ENCODE measurements at places on chromosomes 5 and 9. TPM values are rescaled to one million over a fixed set of nuclear protein-coding genes. Genes with fewer than 3 reads are reported as not detected.

WDR31 gene
- total RNA-seq = 2.0 TPM

EQTN gene
- total RNA-seq = not detected

SHISAL2B gene
- total RNA-seq = not detected

HAPLN1 gene
- not detected for total RNA-seq

PKD2L2 gene
- total RNA-seq = not detected

NOXA1 gene
- 2.9 TPM for total RNA-seq

PDGFRB gene
- total RNA-seq = 173 TPM

MARCHF11 gene
- not detected for total RNA-seq

- no peak for DNase-seq
Measured at GRCh38 chr5:148859703-148860102, 33.3 kb downstream of the ADRB2 start.

- no peak for DNase-seq
Measured at GRCh38 chr9:114861922-114862605, 56.2 kb upstream of the TNFSF15 start.

DNA sequence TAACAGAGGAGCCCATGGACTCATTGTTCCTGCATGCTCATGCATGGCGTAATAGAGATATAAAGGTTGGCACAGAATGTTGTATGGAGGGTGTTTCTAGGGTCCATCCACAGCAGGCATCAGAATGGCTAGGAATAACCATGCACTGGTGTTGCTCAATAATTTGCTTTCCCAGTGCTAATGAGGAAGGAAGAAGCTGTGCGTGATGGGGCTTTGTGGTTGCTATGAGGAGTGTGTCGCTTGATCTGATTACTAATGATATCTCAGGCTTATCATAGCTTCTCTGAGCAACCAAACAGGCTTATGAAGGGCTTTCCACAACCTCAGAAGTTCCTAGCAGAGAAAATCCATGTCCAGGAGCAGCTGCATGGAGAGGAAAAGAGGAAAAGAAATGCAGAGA is 151.3 kb upstream of the TRPC7 start:
- no peak for DNase-seq

DNA sequence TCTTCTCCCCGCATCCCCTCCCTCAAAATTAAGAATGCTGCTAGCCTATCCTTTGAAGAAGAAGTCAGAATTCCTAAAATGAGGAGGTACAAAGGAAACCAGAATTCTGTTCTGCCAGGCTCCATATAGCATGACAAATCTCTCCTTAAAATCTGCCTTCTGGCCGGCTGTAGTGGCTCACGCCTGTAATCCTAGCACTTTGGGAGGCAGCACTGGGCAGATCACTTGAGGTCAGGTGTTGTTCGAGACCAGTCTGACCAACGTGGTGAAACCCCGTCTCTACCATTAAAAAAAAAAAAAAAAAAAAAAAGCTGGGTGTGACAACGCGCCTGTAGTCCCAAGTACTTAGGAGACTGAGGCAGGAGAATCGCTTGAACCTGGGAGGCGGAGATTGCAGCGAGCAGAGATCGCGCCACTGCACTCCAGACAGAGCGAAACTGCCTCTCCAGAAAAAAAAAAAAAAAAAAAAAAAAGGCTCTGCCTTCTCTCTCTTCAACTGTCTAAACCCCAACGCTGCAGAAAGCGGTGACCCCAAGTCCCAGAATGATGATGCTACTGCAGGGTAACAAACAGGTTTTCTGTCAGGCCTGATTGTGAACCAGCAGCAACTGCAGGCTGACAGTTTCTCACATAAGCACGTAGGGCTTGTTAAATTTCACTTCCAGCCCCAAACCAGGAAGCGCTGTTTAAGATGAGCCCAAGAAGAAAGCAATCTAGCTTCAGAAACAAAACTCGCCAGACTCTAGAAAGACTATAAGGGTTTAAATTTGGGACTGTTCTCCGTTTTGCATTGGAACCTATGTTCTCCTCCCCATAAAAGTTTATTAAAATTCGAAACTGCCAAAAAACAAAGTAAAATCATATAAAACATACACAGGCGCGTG is 963 bp upstream of the CAST start:
- no peak for DNase-seq

DNA sequence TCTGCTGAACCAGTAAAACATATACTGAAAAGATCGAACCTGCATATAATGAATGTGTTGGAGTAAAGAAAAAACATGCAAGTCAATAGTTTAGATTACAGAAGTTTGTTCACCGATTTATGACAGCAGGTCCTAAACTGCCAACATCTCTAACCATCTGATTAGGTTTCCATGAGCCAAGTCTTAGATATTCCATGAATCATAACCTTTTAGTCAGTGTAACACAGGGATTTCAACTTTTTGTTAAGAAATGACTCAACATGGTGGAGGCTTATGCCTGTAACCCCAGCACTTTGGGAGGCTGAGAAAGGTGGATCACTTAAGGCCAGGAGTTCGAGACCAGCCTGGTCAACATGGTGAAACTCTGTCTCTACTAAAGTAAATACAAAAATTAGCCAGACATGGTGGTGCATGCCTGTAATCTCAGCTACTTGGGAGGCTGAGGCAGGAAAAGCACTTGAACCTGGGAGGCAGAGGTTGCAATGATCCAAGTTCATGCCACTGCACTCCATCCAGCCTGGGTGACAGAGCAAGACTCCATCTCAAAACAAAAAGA is 38.7 kb downstream of the APC start:
- no peak for DNase-seq

DNA sequence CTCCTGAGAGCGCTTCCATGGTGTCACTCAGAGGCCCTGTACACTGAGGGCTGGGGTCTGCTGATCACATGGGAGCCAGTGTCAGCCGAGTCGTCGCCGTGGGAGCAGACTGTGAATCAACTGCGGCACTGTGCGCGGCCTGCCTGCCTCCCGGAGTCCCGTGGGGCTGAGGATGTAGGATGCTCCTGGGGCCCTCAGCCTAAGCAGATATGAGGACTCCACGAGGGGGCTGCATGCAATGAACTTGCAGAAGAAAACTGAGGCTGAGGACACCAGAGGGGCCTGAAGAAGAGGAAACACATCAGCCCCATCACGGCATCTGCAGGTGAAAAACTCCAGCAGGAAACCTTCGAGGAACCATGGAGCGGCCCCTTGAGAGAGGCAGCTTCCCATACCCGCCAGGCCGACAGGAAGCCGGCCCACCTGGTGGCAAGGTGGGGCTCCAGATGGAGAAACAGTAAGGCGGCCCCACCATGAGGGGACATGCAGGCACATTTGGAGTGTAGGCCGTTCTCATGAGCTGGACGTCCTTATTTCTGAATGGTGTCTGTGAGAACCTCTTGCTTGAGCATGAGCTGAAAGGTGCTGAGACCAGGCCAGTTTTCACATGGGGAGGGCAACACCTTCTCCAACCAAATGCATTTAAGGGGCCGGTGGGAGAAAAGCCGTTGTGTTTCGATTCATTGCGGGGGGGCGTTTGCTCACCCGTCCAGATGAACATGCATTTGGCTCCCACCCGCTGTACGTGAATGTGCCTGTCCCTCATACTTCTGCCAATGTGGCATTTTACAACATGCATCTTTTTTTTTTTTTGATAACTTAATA is 35.2 kb upstream of the ADAMTS2 start:
- no peak for DNase-seq

DNA sequence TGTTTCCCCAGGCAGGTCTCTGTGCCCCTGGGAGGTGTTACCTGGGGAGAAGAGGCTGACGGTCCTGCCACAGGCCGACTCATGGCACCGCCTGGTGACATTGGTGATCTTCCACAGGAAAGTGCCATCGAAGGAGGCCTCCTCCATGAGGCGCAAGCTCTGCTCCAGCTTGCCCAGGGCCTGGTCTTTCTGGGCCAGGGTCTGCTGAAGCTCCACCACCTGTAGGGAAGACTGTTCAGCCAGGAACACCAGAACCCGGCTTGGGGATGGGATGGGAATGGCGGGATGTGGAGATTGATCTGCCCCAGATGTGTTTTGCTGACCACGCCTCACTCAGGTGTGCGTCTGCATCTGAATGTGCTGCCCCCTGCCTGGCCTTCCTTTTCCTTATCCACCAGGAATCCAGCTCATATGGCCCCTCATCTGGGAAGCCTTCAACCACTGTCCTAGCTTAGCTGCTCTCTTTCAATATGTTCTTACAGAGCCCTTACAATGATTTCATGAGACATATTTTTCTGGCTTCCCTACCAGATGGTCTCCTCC is 15.2 kb downstream of the TRAF1 start:
- DNase-seq = no peak

- DNase-seq = no peak
Measured at GRCh38 chr5:138170299-138170698, 8.1 kb downstream of the BRD8 start.

GRCh38 chr5:82613891-82614290 is 335.7 kb upstream of the RPS23 start:
- no peak for DNase-seq

DNA sequence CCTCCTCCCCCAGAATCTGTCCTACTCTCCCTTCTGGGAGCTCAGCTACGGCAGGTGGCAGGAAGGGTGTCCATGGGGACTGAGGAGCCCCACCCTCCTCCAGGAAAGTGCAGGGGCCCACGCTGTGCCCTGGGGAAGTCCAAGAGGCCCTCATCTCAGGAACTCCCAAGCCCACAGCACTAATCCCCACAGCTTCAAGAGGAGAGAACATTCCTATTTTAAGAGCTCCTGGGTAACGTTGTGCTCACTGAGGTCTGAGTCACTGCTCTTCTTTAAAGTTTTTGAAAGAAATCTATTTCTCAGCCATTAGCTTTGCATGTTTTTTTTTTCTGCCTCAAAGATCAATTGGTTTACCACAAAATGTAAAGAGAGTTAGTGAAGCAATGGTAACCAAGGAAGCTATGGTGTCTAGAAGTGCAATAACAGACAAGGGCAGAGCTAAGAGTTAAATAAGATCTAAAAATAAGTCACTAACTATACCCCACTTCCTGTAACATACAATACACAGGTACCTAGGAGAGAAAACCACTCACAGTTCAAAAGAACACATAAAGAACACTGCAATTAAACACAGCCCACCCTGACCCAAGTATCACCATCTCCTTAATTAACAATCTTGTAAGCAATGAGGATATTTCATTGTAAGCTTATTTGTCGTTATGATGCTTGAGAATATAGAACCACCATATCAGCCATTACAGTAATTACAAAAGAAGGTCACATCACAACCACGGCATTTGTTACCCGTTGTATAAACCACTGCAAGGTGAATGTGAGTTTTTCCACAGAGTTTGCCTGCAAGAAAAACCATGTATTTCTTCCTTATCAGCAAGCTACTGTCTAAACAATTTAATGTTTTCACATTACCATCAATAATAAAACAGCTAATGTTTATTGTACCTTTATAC is 382.3 kb upstream of the SLC30A5 start:
- no peak for DNase-seq

- no peak for DNase-seq
Measured at GRCh38 chr5:80804332-80804731, 149.5 kb upstream of the DHFR start.

DNA sequence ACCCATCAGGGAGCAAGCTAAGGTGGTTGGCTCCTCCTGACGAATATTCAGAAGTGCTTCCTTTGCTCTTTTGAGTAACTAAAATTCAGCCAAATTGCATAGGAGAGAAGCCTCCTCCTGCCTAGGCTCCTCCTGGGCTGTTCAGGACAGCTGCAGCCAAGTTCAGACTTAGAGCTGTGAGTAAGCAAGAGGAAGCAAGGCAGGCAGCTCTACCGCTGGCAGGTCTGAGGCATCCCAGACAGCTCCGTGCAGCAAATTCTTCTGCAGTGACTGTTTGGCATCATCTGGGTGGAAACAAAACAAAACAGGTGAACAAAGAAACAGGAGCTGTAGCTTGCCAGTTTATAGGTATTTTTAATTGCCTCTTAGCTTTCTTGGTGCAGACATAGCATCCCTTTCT is 421.0 kb downstream of the GADD45G start:
- DNase-seq = no peak

DNA sequence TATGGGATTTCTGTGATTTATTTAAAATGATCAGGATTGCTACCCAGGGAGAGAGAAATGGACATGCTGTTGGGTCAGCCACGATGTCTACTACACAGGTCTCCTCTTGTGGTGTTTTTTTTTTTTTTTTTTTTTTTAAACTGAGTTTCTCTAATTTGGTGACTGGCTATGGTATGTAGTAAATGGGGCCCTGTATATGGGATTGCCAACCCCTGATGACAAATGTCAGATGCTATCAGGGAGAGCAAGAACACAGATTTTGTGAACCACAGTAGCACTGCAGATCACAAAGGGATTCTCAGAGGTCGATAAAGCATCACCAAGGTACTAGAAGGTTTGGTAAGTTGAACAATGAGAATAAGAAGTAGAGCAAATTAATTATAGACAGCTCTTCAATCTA is 16.5 kb upstream of the TNFAIP8 start:
- DNase-seq = no peak

GRCh38 chr5:159207222-159207685 is 2.1 kb downstream of the RNF145 start:
- no peak for DNase-seq

DNA sequence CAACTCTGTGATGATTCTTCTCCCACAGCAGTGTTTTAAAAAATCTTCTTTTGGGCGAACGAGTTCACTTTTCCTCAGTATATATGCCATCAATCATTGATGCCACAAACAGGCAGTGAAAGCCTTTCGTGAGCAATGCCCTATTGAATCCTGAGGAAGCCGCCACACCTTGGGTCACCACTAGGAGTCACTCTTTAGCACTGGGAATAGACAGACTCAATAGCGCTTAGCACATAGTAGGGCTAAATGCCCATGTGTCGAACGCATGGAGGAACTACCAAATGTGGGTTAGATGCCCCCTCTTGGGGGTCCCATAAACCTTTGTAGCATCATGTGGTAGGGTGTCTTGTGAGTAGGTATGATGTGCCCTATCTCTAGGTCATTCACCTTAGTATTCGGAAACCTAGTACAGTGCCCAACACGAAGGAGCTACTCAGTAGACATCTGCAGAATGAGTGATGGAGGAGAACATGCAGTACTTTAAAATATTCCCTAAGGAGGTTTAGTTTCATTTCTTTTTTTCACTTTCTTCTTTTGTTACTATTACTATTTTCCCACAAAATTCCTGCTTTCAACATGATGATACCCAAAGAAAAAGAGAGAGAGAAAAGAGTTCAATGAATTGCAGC is 603.7 kb downstream of the BNC2 start:
- DNase-seq = no peak

GRCh38 chr5:176716320-176716719 is 69.0 kb downstream of the TSPAN17 start:
- DNase-seq = no peak

- no peak for DNase-seq
Measured at GRCh38 chr9:133237035-133237731, 28.1 kb upstream of the OBP2B start.
